ENCODE measurements at places on chromosomes 5 and 9.

DNA sequence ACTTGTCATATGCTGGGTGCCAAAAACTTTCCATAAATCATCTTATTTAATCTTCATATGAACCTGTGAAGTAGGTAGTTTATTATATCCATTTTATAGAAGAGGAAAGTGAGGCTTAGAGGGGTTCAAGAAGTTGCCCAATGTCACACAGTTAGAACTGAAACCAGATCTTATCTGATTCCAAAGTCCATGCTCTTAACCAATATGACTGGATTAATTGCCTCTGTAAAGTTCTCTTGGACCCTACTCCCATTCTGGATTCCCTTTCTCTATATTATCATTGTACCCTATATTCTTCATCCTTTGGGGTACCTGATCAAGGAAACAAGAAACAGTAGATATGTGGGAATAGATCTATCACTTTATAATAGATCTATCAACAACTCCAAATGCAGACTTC lies 64.5 kb upstream of the GCNT4 start:
- DNase-seq, result no peak

DNA sequence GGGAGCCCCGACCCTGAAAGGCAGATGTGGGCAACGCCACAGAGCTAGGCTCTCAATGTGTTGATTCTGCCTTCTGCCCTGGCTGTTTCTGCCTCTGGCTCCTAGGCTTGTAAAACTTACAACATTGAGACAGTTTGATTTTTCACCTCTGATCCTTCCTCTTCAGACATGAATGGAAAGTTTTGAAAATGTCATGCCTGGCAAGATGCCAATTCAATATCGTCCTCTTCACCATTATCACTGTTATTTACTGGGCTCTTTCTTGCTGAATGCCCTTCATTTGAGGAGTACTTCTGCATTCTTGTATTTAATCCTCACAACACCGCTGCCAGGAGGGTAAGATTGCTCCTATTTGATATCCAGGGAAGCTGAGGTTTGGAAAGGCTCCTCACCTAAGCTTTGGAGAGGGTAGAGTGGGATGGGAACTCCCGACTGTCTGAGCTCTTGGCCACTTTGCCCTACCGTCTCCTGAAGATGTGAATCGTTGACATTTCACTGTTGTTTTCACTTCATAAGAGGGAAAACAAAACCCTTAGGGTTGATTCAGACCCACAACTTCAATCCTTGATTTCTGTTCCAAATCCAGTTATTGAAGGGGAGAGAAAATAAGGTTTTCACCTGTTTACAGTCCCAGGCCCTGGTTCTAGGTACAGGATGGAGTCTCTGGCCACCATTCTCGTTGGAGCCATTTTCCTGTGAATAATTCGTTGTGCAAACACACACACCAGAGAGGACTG lies 12.7 kb upstream of the FGF1 start:
- DNase-seq, result no peak

- no peak for DNase-seq
These were observed 16.6 kb downstream of the PRDM9 start for GRCh38 chr5:23523998-23524397.

- DNase-seq, result peak; percentile 56
These were observed 1.7 kb upstream of the SLC34A1 start for GRCh38 chr5:177382423-177383029.

DNA sequence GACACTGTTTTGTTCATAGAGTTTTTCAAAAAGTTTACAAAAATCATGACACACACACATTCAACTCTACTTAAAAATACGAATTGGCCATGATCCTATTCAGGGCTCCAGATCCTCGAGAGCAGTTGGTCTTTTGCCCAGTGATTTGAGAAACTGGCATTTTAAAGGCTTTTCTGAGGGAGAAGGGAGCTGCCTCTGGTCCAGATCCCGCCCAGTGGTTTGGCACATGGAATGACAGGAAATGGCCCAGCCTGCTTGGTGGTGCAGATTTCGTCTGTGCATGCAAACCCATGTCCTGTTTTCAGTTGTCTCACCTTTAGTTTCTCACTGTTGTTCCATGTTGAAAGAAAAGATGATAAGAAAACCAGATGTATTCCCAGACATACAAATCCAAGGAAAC lies 3.6 kb downstream of the CAMK4 start:
- no peak for DNase-seq

GRCh38 chr5:27830546-27830945 lies 792.2 kb upstream of the CDH9 start:
- no peak for DNase-seq

DNA sequence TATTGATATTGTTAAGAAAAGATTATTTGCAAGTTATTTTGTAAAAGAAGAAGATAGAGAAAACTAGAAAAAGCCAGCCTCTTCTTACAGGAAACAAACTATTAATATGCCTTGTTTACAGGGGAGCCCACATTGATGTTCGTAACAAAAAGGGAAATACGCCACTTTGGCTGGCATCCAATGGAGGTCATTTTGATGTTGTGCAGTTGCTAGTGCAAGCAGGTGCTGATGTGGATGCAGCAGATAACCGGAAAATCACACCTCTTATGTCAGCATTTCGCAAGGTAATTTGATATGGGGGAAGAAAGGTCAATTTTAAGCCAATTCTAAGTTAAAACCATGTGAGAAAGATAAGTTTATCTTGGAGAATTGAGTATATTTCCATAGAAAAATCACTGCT lies 37.6 kb upstream of the EIF4EBP3 start:
- DNase-seq, result no peak

GRCh38 chr5:270340-270739 lies 1.1 kb upstream of the PDCD6 start:
- DNase-seq, result no peak

- DNase-seq, result no peak
These were observed 31.5 kb downstream of the CSNK1G3 start for GRCh38 chr5:123543438-123543837.

DNA sequence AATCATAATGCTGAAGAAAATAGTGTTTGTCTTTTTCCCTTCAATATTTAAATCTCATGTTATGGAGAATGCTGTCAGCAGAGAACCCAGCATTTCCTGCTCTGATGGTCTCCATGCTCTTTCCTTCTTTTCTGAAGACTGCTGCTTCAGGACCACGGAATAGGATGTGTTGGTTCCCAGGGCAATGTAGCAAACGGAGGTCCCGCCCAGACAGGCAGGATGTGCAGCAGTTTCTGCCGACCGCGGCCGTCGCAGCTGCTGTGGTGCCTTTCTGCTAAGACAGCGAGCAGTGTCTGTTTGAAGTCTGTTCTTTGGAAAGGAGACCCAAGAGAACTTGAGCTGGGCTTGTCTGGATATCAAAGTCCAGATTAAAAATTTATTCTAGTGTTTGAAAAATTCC lies 654.3 kb downstream of the CCDC171 start:
- DNase-seq, result no peak

DNA sequence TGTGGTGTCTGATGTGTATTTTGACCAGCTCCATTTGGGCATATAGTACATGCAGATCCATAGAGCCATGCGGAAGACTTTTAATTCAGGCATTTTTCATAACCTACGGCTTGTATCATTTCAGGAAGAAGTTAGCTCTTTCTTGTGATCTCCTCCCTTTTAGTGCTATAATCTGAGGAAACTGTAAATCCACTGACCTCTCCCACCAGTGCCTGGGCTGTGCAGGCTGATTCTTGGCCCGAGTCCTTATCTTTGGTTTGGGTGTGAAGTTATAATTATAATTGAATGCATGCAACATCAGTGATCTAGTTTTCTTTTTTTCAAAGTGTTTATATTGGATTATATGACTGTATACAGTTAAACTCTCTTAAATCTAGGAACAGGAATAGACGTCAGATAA lies 247.9 kb downstream of the PCSK5 start:
- no peak for DNase-seq

- no peak for DNase-seq
These were observed 21.2 kb upstream of the ARL14EPL start for GRCh38 chr5:116011046-116011445.

DNA sequence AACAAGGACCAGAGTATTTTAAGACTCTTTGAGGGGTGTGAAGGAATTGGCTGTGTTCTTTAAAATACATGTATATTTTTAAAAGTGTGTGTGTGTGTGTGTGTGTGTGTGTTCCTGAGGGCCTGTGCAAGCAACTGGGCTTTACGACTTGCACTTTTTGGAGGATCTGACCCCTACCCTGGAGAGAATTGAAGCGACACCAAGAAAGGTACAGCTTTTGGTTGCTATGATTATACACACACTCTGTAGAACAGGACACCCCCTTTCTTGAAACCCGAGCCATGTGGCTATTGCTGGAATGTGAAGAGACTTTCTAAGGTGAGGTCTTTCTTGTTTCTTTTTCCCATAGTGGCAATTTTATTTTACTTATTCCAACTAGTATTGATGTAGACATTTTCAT lies 988 bp downstream of the SHISAL2B start:
- peak; percentile 33 for DNase-seq

DNA sequence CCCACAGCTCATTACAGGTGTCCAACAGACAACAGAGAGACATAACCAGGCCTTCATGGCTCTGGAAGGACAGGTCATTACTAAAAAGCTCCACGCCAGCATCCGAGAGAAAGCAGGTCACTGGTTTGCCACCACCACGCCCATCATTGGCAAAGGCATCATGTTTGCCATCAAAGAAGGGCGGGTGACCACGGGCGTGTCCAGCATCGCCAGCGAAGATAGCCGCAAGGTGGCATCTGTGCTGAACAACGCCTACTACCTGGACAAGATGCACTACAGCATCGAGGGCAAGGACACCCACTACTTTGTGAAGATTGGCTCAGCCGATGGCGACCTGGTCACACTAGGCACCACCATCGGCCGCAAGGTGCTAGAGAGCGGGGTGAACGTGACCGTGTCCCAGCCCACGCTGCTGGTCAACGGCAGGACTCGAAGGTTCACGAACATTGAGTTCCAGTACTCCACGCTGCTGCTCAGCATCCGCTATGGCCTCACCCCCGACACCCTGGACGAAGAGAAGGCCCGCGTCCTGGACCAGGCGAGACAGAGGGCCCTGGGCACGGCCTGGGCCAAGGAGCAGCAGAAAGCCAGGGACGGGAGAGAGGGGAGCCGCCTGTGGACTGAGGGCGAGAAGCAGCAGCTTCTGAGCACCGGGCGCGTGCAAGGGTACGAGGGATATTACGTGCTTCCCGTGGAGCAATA lies 29.3 kb upstream of the WWC1 start:
- DNase-seq, result no peak

DNA sequence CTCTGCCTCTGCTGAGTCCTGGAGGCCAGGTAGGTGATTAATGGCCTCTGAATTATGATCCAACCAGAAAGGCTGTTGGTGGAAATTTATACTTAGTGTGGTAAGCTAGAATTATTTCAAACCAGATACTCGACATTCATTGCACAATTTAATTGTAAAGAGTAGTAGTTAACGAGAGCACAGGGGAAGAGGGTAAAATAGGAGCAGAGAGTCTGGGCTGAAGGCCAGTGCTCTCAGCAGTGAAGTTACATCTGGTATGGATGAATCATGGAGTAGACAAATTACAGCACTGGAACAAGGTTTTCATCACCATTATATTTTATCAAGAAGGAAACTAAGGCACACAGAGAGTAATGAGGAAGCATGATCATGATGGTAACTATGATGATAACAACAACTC lies 92.5 kb downstream of the TLR4 start:
- DNase-seq, result no peak

DNA sequence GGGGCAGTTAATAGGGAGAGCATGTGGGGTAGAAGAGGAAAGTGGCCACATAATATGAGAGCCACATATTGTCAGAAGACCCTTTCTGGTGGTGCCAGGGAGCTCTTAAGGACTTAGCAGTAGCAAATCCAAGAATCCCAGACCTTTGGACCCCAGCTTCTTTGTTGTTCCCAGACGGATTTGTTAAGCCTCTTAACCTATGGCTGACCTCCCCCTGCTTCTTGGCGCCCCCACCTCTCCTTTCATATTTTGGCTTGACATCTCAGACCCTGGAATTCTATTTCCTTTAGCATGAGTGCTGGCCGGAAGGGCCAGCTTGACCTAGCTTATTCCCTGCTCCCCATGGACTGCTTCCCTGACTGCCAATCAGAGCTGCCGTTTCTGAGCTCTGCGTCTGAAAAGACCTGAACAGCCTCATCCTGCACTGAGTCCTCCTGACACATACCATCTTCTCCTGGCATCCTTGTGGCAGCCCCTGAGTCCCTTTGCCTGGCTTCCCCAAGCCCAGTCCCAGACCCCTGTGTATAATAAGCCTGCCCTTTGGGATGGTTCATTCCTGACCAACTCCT lies 116.3 kb downstream of the PRKACG start:
- no peak for DNase-seq

DNA sequence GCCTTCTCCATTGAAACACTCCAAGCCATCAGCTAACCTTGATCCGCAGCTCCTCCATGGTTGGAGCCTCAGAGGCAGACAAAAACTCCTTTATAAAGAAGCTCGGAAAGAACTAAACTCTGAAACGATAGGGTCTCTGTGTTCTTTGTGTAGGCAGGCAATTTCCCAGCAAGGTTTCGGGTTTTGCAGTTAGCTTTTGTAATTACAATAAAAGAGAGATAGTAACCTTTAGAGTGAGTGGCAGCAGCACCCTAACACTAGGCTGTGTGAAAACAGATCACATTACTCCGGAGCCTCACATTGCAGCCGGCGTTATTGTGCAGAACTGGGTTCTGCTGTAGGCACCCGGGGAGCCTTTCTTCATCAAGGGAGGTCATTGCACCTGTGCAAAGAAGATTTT lies 115.8 kb upstream of the MAP3K1 start:
- no peak for DNase-seq

DNA sequence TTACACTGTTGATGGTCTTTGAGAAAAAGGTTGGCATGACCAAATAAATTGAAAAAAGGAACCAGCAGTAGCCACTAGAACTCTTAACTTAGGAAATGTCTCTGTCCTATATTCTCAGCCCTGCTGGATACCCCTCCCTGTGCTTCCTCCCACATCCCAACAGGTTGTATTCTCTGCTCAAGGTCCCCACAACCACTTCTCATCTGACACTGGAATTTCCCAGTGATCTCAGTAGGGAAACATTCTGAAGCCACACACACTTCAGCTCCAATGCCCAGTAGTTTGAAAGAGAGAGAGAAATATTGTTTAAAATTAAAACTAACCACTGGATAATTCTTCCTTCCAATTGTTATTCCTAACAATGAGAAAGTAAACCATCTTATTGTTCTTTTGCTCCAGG lies 30.0 kb upstream of the NREP start:
- DNase-seq, result no peak

DNA sequence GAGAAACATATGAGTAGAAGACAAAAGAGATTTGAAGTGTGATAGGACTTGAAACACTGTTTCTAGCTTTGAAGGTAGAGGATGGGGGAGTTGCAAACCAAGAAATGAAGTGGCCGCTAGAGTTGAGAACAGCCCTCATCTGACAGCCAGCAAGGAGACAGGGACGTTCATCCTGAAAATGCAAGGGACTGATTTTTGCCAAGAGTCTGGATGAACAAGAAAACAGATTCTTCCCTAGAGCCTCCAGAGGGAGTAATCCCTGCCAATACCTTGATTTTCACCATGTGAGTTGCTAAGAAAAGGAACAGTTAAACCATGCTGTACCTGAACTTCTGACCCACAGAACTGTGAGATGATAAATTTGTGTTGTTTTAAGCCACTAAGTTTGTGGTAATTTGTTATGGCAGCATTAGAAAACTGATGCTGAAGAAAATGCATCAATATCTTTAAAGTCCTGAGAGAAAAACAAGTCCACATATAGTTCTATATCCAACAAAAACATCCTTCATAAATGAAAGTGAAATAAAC lies 154.0 kb upstream of the ADAMTSL1 start:
- DNase-seq, result no peak

GRCh38 chr5:172454358-172455086 lies at the start of gene SH3PXD2B:
Gene SH3PXD2B (minus strand): TSS chr5:172454525. CDS start chr5:172454352, 173 bp downstream.
- DNase-seq, result peak; percentile 81

GRCh38 chr9:108615152-108615551 lies 240.6 kb downstream of the ACTL7B start:
- no peak for DNase-seq

GRCh38 chr5:169701910-169702451 lies 64.9 kb downstream of the DOCK2 start:
- peak; percentile 19 for DNase-seq
